DMS 273 treated with DMSO at 0.1 percent for 48 hours (cell line): ENCODE measurements at places on chromosomes 2 and 18.

- DNase-seq, result no peak
Measured at GRCh38 chr2:130795431-130795830, 40.1 kb downstream of the AMER3 start.

- DNase-seq, result no peak
Measured at GRCh38 chr18:74996055-74996454, 212.9 kb downstream of the PTGR3 start.

- no peak for DNase-seq
Measured at GRCh38 chr2:6793371-6793770, 72.3 kb downstream of the CMPK2 start.

- no peak for DNase-seq
Measured at GRCh38 chr2:120990451-120990871, 254.8 kb downstream of the GLI2 start.

DNA sequence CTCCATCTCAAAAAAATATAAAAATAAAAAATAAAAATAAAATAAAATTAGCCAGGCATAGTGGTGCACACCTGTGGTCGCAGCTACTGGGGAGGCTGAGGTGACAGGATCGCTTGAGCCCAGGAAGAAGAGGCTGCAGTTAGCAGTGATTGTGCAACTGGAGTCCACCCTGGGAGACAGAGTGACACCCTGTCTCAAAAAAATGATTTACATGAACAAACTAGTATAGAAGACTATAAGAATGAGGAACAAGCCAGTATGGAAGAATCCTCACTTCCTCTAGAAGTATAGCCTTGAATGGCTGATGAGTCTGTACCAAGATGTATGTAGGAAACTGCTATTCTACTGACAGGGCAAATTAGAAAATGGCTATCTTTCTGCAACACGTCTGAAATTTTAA lies 10.9 kb downstream of the YES1 start:
- DNase-seq, result no peak

DNA sequence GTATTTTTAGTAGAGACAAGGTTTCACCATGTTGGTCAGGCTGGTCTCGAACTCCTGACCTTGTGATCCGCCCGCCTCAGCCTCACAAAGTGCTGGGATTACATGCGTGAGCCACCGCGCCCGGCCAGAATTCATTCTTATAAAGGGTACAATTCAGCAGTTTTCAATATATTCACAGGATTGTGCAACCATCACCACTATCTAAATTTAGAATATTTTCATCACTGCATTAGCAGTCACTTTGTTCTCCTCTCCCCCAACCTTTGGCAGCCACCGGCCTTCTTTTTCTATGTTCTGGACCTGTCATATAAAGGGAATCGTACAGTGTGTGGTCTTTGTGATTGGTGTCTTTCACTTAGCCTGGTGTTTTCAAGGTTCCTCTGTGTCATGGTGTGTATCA lies 40.7 kb downstream of the TCF7L1 start:
- no peak for DNase-seq

DNA sequence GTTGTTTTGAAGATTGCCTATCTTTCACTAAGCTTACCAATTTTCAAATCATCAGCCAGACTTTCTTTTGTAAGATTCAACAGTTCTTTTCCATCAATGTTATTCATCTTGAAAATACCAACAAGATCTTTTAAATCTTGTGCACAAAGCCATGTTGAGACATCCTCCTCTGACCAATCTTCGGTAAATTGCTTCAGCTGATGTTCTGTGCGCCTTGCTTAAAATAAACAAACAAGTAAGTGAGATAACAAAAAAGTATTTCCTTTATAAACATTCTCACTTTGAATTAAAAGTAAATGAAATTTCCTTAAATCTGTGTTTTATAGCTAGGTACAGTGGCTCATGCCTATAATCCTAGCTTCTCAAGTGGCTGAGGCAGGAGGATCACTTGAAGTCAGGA lies 30.3 kb downstream of the WDSUB1 start:
- DNase-seq, result no peak

GRCh38 chr18:58887613-58887963 lies 22.9 kb downstream of the ZNF532 start:
- DNase-seq, result no peak

GRCh38 chr18:24500217-24500616 lies 39.8 kb downstream of the HRH4 start:
- no peak for DNase-seq

GRCh38 chr2:217886720-217887309 lies 116.0 kb downstream of the TNS1 start:
- DNase-seq, result peak; percentile 19

DNA sequence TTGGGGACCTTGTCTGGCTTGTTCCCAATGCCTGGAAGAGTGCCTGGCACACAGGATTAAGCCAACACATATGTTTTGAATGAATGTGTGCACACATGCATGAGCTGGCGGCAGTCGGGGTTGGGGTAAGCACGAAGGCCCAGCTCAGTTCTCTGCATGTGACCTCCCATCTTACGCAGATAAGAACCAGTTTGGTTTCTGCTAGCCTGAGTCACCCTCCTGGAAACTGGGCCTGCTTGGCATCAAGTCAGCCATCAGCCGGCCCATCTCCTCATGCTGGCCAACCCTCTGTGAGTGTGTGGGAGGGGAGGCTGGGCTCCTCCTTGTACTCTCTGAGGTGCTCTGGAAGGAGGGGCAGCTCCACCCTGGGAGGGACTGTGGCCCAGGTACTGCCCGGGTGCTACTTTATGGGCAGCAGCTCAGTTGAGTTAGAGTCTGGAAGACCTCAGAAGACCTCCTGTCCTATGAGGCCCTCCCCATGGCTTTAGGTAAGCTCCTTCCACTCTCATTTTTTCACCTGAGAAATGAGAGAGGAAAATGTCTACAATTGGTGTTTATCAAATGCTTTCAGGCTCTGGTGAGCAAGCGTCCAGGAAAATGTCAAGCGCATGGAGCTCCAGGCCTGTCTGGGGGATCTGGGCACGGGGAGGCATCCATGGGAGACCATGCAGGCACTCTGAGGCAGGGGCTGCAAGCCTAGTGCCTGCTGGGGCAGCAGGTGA lies 9.7 kb upstream of the IL1RN start:
- no peak for DNase-seq

GRCh38 chr2:3284657-3285630 lies 92.7 kb downstream of the EIPR1 start:
- no peak for DNase-seq

- DNase-seq, result no peak
Measured at GRCh38 chr2:117879003-117879402, 64.5 kb downstream of the DDX18 start.

DNA sequence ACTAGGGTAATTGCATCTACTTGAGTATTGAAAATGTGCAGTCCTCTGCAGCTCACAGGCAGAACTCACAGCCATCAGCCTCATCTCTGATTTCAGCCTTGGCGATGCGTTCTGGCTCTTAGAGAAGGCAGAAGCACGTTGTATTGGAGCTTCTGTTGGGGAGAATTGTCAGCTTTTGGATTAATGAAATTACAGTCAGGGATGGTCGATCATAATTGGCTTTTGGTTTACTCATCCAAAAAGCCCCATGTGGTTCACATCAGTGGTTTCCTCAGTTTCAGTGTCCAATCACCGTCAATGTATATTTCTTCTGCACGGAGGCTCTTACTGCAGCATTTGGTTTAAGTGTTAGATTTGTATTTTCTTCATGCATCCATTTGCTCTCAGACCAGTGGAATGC lies 218.5 kb upstream of the SOX11 start:
- no peak for DNase-seq

DNA sequence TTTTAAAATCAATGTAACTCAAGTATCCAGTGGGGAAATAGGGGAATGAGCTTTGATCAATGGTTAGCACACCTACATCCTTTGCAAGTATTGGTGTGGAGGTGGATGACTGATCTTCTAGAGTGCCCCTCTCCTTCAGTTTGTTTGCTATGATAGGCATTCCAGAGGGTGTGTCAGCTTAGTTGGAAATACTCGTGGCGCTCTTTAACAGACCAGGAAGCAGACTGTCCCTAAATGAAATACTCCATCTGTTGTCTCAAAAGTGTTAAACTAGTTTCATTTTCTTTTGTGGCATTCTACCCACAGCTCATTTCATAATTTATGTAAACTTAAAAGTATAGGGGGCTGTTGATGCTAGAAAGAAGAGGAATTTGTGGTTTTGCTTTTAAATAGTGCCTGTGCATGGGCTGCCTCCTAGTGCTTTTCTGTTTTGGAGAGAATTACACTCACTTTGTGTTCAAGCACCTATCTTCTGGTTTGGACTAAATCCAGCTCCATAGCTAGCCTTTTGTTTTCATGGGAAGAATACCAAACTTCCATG lies 66.2 kb downstream of the STAT1 start:
- peak; percentile 34 for DNase-seq

DNA sequence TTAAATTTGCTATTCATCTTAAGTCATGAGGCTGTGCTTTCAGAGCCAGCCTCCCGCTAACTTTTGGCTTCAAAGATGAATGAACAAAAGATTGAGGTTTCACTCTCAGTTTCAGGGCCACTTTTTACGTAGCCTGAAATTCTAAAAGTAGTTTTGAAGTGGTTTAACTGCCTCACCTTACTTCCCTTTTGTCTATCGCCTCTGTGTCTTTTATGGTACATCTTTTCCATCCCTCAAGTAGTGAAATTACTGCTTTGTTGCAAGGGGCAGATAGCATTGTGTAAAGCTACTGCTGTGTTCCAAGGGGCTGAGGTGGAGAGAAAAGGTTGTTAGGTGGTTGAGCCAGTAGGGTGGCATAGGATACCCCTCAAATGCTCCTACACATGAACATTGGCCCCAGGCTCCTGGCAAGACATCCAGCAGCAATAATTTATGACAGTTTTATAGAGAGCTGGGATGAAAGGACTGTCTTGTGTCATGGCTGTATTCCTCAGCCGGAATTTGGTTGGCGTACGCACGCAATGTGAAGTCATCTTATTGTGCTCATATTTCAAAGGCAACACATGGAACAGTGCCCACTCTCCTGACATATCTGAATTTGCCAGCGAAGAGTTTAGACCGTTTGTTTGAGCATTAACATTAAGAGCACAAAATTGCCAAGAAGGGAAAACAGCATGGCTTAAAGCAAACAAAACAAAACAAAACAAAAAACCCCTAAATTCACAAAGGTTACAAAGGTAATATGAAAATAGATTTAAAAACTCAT lies 32.2 kb downstream of the QPCT start:
- DNase-seq, result no peak

GRCh38 chr2:191676790-191677645 lies 918 bp upstream of the NABP1 start:
- DNase-seq, result no peak

GRCh38 chr18:63775166-63775730 lies at the start of gene SERPINB7:
Gene SERPINB7, plus strand, starts transcription at chr18:63775418. Its CDS starts 6,955 bp downstream, at chr18:63782373.
- DNase-seq, result no peak

GRCh38 chr2:158998551-158999248 lies 30.3 kb downstream of the TANC1 start:
- peak; percentile 39 for DNase-seq

DNA sequence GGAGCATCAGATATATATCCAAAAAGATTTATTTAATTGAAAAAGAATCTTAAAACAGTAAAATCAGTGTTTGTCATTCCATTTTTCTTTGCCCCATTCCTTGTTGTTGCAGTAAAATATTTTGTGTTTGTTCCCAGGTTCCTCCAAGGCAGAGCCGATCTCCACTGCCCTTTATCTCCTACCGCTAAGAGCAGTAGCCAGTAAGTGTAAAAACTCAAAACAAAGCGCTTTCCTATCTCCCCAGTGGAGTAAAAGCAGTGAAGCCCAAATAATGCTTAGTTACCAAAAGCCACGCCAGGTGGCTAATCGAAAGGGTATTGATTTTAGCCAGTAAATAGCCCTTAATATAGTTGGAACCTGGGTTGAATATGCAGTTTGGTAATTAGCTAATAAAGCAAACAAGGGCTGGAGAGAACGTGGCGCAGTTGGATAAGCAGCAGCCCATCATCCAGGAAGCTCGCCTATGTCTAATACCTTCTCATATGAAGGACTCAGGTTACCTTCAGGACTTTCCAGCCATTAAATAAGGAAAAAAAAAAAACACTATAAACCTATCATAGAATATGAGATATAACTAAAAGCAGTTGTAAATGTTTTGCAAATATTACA lies 12.4 kb upstream of the GPD2 start:
- no peak for DNase-seq

- no peak for DNase-seq
Measured at GRCh38 chr2:44010266-44010665, 14.5 kb upstream of the LRPPRC start.

- no peak for DNase-seq
Measured at GRCh38 chr18:22073411-22073810, 96.0 kb upstream of the GATA6 start.

- DNase-seq, result no peak
Measured at GRCh38 chr2:10752236-10752635, 30.8 kb downstream of the ATP6V1C2 start.

DNA sequence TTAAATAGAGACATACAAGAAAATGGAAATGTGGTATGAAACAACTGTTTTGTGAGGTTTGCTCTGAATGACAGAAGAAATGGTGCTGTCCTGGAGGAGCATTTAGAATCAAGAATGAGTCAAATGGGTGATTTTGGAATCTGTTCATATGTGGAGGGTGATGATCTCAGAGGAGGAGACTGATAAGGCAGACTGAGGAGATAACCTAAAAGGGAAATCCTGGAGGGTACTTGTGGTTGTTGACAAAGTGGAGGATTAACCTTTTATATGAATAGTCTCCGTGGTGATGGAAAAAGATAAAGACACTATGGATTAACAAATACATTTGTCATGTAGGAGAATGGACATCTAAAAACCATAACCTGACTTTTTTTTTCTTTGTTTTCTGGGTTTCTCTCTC lies 74.1 kb downstream of the MMADHC start:
- DNase-seq, result no peak

DNA sequence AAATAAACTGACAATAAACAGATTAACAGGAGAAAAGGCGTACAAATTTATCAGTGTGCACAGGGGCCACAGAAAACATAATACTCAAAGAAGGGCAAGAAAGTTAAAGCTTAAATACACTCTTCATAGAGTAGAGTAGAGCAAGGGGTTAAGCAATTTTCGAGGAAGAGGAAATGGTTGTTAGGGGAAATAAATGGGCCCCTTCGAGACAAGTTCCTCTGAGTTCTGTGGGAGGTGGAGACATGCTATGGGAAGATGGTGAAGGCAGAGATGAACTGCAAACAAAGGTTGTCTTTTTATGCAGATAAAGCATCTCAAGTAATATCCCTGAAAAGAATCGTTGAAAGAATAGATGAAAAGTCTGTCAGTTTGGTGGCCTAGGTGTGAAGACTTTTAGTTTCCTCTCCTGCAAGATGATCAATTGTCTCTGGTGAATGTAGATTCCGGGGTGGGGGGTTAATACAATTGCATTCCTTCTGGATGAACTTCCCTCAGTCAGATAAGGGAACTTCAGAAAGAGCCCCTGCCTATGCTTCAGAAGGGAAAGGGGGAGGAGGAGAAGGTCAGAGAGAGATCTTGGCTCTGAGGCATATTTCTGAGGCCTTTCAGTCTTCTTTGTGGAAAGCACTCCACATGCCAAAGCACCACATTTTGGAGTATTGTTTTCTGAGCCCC lies 127.0 kb downstream of the METTL4 start:
- no peak for DNase-seq
